HS-27A (cell line): ENCODE measurements at places on chromosomes 5 and 9.

- DNase-seq: no peak
Measured at GRCh38 chr9:121858788-121859187, 207.4 kb downstream of the DAB2IP start.

DNA sequence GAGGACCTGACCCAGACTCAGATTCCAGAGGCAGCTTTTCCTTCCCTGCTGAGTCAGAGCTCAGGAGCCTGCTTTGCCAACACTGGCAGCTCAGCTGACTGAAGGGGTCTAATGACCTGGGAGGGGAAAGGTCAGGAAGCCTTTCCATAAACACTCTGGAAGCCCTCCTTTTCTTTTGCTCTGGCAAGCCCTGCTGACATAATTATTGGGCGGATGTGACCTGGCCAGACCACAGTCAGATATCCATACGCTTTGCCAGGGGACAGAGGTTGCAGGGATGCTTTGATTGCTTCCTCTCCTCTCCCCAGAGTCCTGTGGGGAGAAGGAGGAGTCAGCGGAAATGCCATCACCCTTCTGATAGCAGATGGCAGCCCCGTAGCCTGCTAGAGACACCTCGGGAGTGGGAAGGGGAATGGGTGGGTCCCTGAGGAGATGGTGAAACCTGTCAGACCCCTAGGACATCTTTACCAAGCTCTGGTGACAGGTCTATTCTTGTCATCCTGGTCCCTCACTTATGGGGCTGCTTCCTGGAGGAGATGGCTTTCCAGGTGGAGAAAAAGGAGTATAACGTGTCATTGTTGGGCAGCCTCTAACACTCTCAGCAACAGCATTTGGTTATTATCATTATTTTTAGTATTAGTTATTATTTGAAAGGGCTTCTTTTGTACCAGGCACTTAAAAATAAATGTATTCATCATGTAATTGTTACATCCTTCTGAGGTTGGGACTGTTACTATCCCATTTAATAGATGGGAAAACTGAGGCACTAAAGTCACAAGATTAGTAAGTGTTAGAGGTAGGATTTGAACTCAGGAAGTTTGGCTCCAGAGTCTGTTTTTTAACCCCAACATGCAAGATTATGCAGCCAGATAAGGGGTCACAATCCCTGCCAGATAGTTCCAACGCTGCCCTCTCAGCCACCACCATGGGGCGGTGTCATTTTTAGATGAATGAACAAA is 11.6 kb downstream of the COL27A1 start:
- no peak for DNase-seq

- no peak for DNase-seq
Measured at GRCh38 chr5:52007230-52007858, 624.1 kb downstream of the ISL1 start.

GRCh38 chr5:7828269-7828668 is 22.7 kb downstream of the CFAP90 start:
- DNase-seq: no peak

DNA sequence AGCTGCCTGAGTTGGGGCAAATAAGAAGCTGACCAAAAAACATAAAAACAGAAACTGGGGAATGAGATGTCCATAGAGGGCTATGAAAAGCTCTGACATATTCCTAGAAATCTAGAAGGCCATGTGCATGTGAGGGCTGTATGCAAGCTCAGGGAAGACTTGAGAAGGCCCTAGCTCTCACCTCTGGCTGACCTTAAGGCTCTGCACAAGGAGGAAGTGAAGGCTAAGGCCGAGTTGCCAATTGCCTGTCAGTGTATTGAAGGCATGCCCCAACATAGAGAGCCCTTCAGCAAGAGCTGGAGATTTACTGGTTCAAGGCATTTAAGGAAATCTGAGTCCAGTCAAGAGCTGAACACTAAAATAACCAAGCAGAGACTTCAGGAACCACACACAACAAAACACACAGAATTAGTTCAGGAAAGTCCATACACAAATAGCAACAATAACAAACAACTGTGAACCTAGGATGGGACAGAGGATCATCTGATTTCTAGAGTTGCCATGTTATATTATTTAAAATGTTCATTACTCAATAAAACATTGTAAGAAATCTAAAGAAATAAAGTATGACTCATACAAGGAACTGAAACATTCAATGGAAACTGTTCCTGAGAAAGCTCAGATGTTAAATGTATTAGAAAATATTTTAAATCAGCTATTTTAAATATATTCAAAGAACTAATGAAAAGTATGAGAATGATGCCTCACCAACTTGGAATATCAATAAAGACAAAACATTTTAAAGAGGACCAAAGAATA is 161.8 kb downstream of the AUH start:
- no peak for DNase-seq

DNA sequence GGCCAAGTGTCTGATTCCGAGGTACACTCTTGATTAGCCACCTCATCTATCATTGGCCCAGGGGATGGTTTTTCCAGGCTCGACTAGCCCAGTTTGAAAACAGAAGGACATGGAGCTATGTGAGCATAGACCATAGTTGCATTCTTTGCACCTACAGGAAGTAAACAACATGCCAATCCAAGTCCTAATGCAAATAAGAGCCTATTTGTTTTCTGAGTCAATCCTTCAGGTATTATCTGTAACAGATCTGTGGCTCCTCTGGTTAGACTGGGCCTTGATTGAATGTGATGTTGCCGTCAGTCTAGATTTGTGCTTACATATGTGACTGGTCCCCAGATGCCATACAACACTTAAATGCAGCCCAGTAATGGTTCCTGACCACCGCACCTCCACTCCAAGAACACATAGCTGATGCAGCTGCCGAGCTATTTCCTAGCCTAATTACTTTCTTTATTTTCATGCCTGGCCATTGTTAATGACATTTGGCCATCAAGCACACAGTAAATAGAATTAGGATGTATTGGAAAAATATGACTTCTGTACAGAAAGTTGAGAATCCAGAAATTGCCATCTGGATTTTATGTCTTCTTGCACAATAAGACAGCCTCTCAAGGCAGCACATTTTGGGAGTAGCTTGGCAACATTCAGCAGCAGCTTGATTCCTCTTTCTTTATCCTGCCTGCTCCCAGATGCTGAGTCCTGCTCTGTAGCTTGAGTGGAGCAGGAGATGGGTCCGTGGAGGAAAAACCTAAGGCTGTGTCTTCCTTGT is 29.5 kb upstream of the ARHGAP26 start:
- no peak for DNase-seq
